ENCODE measurements at places on chromosomes 5 and 9.
A peak's percentile ranks its signal among the peaks of the same experiment; 100 is the strongest.

GRCh38 chr9:134323741-134324358, 2.4 kb upstream of the RXRA start:
- DNase-seq, result peak; percentile 78

DNA sequence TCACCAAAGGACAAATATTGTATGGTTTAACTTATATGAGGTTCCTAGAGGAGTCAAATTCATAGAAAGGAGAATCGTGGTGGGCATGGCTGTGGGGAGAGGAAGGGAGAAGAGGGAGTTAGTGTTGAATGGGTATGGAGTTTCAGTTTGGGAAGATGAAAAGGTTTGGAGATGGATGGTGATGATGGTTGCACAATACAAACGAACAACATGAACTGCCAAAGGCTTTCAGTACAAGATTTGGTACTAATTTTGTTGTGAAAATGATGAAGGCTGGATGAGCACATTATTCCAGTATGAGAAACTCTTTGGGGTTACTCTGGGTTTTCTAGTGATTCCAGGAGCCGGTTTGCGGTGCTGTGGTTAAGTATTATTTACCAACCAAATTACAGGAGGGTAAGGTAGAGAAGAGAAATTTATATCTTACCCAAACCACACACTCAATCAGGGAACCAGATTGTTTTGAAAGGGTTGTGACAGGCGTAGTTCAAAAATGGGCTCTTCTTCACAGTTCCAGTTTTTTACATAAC, 112.0 kb upstream of the TBC1D2 start:
- no peak for DNase-seq

GRCh38 chr9:88355166-88355565, 33.1 kb upstream of the SPIN1 start:
- no peak for DNase-seq

- DNase-seq, result peak; percentile 67
Measured at GRCh38 chr9:7536310-7536939, 263.2 kb downstream of the DMAC1 start.

GRCh38 chr9:110997847-110998246, 40.4 kb downstream of the LPAR1 start:
- no peak for DNase-seq

- DNase-seq, result no peak
Measured at GRCh38 chr5:20949636-20950035, 961.6 kb upstream of the CDH18 start.

DNA sequence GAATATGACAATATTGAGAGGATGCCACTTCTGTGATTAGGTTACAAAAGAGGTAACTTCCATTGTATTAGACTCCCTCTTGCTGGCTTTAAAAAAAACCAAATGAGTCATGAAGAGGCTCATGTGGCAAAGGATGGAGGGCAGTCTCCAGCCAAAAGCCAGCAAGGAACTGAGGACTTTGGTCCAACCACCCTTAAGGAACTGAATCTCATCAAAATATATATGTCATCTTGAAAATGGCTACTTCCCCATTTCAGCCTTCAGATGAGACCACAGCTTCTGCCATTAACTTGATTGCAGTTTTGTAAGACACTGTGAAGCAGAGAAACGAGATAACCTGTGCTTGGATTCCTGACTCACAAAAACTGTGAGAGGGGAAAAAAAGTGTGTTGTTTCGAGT, 15.5 kb upstream of the TRIM32 start:
- DNase-seq, result no peak
